ENCODE measurements at places on chromosomes 2 and 18.
A peak's percentile ranks its signal among the peaks of the same experiment; 100 is the strongest.

DNA sequence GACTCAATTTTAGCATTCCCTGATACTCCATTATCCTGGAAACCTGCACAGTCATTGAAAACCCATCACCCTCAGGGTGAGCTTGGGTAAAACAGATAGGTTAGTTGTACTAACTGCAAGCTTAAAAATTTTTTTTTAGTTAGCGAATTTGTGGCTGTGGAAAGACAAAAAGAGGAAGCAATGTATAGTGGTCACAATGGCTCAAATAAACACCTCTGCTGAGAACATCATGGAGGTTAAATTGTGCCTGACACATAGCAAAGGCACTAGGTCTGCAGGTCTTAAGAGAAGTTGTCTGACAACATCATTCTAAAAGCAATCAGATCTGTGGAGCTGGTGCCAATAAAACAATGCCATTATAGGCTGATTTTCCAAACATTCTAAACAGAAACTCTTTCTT, 84.4 kb upstream of the CAVIN2 start:
- no peak for DNase-seq
- no peak overlapping the region for H3K27ac ChIP-seq
- H3K4me1 ChIP-seq, result peaks cover 7% of the 10 kb centered on the region
- H3K36me3 ChIP-seq, result no peaks in the 10 kb centered on the region
- no peaks in the 10 kb centered on the region for H3K27me3 ChIP-seq

DNA sequence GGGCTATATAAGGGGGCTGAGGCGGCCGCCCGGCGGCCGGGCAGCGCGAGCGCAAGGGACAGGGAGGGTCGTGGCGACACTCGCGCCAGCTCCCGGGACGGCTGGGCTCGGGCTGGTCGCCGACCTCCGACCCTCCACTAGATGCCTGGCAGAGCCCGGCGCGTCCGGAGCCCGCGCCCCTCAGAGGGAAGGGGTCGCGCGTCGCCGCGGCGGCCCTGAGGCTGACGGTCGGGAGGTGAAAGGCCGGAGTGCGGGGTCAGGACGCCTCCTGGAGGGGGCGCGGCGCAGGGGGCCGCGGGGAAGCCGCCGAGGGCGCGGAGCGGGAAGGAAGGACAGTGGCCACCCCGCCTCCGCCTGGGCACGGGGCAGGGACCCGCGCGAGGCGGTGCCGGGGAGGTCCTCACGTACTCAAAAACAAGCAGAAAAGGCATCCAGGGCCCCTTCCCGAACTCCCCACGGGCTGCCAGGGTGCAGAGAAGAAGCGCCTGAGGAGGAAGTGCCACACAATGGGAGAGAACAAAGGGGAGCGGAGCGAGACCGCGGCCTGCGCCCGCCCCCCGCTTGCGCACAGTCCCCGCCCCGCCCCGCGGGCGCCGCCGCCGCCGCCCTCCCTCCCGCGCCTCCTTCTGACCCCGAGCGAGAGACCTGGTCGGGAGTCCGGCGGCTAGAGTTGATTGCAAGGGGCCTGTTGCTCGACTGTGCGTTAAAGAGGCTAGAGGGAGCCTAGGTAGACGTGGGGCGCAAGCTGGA, 776 bp upstream of the KLF7 start:
- peak; percentile 71 for DNase-seq
- H3K4me3 ChIP-seq, result peak overlapping the region; percentile 78
- no peaks in the 10 kb centered on the region for H3K27me3 ChIP-seq
- no peaks in the 10 kb centered on the region for H3K36me3 ChIP-seq
- peaks cover 34% of the 10 kb centered on the region for H3K4me1 ChIP-seq
- peak overlapping the region; percentile 99 for H3K27ac ChIP-seq

GRCh38 chr2:207869784-207870778, 100.4 kb upstream of the FZD5 start:
- peak; percentile 22 for DNase-seq
- H3K27me3 ChIP-seq, result no peaks in the 10 kb centered on the region
- no peaks in the 10 kb centered on the region for H3K36me3 ChIP-seq
- peaks cover 8% of the 10 kb centered on the region for H3K4me1 ChIP-seq
- no peak overlapping the region for H3K27ac ChIP-seq

- peaks cover 45% of the 10 kb centered on the region for H3K27me3 ChIP-seq
- H3K27ac ChIP-seq, result no peak overlapping the region
- no peak overlapping the region for H3K4me3 ChIP-seq
- peak; percentile 29 for DNase-seq
- H3K4me1 ChIP-seq, result no peaks in the 10 kb centered on the region
Measured at GRCh38 chr2:86336675-86337243, 667 bp downstream of the REEP1 start.

DNA sequence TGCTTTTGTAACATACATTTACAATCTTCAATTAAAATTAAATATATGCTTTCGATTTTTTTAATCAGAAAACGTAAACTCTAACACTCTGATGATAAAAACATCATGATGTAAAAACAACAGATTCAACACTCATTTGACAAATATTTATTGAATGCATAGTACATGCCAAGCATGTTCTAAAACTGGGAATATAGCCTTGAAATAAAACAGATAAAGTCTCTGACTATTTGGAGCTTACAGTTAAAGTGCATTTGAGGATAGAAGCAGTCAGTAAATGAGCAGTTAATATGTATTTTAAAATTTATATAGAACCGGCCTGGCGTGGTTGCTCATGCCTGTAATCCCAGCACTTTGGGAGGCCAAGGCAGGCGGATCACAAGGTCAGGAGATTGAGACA, 47.8 kb downstream of the TMX3 start:
- H3K4me1 ChIP-seq, result no peaks in the 10 kb centered on the region
- no peak for DNase-seq
- no peak overlapping the region for H3K4me3 ChIP-seq
- H3K27me3 ChIP-seq, result no peaks in the 10 kb centered on the region
- no peak overlapping the region for H3K27ac ChIP-seq

GRCh38 chr2:32937602-32938448, 8.9 kb upstream of the LTBP1 start:
- H3K4me1 ChIP-seq, result peaks cover 4% of the 10 kb centered on the region
- H3K27me3 ChIP-seq, result no peaks in the 10 kb centered on the region
- H3K36me3 ChIP-seq, result no peaks in the 10 kb centered on the region

GRCh38 chr2:15170070-15170775, 390.9 kb downstream of the NBAS start:
- no peak overlapping the region for H3K27ac ChIP-seq
- peaks cover 3% of the 10 kb centered on the region for H3K36me3 ChIP-seq
- no peak for DNase-seq
- no peaks in the 10 kb centered on the region for H3K4me1 ChIP-seq
- H3K27me3 ChIP-seq, result no peaks in the 10 kb centered on the region

- no peaks in the 10 kb centered on the region for H3K36me3 ChIP-seq
- H3K4me1 ChIP-seq, result no peaks in the 10 kb centered on the region
- DNase-seq, result no peak
- peaks cover 5% of the 10 kb centered on the region for H3K27me3 ChIP-seq
Measured at GRCh38 chr2:205640716-205641115, 41.6 kb upstream of the NRP2 start.

DNA sequence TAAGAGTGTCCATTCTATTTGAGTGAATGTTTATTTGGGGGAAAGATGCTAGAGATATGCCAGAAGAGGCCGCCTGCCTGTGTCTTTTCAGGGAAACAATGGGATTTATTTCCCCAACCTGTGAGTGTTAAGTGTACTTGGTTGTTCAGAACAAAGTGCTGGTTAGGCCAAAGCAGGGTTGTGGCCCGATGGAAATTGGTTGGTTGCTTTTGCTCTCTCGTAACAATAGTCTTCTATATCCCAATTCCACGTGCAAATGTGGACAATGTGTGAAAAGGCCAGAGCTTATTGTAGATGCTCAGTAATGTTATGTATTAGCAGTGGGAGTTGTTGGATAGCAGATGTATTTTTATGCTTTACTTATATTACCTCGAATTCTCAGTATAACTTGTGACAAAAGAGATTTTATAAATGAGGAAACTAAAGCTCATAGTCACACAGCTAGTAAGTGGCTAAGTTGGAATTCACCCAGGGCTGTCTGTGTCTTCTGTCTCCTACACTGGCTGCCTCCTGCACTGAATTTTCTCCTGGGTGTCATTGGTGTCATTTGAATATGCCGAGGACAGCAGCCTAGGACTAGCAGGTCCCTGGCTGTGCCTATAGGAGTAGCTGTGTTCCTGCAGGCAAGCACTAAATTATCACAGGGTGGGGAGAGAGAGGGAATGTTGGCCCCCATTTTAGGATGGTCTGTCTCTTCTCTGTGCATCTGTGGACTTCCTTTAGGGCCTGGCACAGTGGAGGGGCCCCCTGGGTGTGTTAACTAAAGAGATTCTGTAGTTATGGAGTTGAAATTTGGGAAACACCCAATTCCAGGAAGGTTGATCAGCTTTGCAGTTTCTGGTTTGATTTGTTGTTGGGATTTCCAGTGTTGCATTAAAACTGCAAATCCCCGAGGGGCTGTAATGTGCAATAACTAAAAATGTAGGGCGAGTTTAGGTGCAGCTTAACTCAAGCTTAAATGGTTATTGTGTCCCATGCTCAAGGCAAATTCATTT, 21.6 kb downstream of the GPD2 start:
- no peak overlapping the region for H3K27ac ChIP-seq
- no peaks in the 10 kb centered on the region for H3K36me3 ChIP-seq
- peak; percentile 15 for DNase-seq
- no peaks in the 10 kb centered on the region for H3K27me3 ChIP-seq
- no peak overlapping the region for H3K4me3 ChIP-seq

GRCh38 chr18:75168619-75169018, 40.3 kb downstream of the PTGR3 start:
- no peak for DNase-seq
- H3K36me3 ChIP-seq, result no peaks in the 10 kb centered on the region
- no peaks in the 10 kb centered on the region for H3K27me3 ChIP-seq
- H3K4me1 ChIP-seq, result no peaks in the 10 kb centered on the region
- no peak overlapping the region for H3K27ac ChIP-seq

GRCh38 chr2:40752796-40753195, 300.9 kb upstream of the SLC8A1 start:
- no peaks in the 10 kb centered on the region for H3K36me3 ChIP-seq
- H3K4me3 ChIP-seq, result no peak overlapping the region
- no peak for DNase-seq
- H3K4me1 ChIP-seq, result no peaks in the 10 kb centered on the region
- no peak overlapping the region for H3K27ac ChIP-seq

GRCh38 chr2:70121627-70122372, 34.5 kb downstream of the PCBP1 start:
- H3K4me1 ChIP-seq, result peaks cover 21% of the 10 kb centered on the region
- H3K4me3 ChIP-seq, result no peak overlapping the region
- DNase-seq, result no peak
- H3K27me3 ChIP-seq, result no peaks in the 10 kb centered on the region
- peak overlapping the region; percentile 0 for H3K27ac ChIP-seq
- H3K36me3 ChIP-seq, result no peaks in the 10 kb centered on the region

DNA sequence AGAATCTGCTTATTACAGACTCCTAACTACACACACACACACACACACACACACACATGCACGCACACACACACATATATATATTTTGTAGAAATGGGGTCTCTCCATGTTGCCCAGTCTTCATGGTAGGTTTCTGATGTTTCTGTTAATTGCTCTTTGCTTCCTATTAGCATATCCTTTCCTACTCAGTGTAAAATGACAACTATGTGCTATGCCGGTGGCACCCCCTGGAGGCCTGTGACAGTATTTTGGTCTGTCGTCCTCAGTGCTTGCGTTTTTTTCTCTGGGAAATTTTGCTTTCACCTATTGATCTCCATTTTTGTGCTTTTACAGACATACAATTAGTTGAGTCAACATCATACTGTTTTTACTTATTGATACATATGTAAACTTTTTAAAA, 322.1 kb downstream of the LRRTM1 start:
- no peaks in the 10 kb centered on the region for H3K36me3 ChIP-seq
- DNase-seq, result peak; percentile 8
- H3K4me3 ChIP-seq, result no peak overlapping the region
- peaks cover 16% of the 10 kb centered on the region for H3K27me3 ChIP-seq
- H3K27ac ChIP-seq, result no peak overlapping the region
- H3K4me1 ChIP-seq, result no peaks in the 10 kb centered on the region

DNA sequence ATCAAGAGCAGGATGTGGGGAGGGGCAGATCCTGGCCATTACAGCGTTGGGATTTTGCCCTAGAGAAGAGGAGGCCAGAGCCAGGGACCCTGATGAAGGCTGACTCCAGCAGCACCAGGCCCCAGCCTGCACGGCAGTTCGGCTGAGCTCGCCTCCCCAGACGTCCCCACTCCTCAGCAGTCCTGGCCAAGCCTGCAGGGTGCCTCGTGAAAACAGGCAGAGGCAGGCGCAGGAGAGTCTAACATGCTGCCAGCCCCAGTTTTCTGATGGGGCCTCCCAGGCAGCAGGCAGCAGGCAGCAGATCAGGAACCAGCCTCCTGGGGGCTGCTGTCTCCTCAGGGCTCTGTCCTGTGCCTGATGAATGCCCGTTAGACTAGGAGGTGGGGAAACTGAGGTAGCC, 19.7 kb upstream of the GLI2 start:
- no peak overlapping the region for H3K27ac ChIP-seq
- H3K4me1 ChIP-seq, result no peaks in the 10 kb centered on the region
- H3K4me3 ChIP-seq, result no peak overlapping the region
- H3K36me3 ChIP-seq, result no peaks in the 10 kb centered on the region
- no peaks in the 10 kb centered on the region for H3K27me3 ChIP-seq
- no peak for DNase-seq

GRCh38 chr18:57433934-57434535, 1.1 kb upstream of the ONECUT2 start:
- peaks cover 66% of the 10 kb centered on the region for H3K27me3 ChIP-seq
- H3K4me1 ChIP-seq, result peaks cover 44% of the 10 kb centered on the region
- no peak overlapping the region for H3K4me3 ChIP-seq
- no peak overlapping the region for H3K27ac ChIP-seq

GRCh38 chr2:216742411-216742810, 47.1 kb upstream of the IGFBP5 start:
- H3K27me3 ChIP-seq, result no peaks in the 10 kb centered on the region
- DNase-seq, result no peak
- no peaks in the 10 kb centered on the region for H3K36me3 ChIP-seq

GRCh38 chr2:18792226-18792629, 202.9 kb upstream of the NT5C1B start:
- H3K27ac ChIP-seq, result no peak overlapping the region
- no peak overlapping the region for H3K4me3 ChIP-seq
- DNase-seq, result no peak
- no peaks in the 10 kb centered on the region for H3K36me3 ChIP-seq
- H3K4me1 ChIP-seq, result no peaks in the 10 kb centered on the region

Data from common myeloid progenitor, CD34-positive (primary cell).